AG09319 (cell line): ENCODE measurements at places on chromosomes 6 and 20.

GRCh38 chr6:146902846-146903245 lies 301.4 kb upstream of the STXBP5 start:
- no peak for DNase-seq

DNA sequence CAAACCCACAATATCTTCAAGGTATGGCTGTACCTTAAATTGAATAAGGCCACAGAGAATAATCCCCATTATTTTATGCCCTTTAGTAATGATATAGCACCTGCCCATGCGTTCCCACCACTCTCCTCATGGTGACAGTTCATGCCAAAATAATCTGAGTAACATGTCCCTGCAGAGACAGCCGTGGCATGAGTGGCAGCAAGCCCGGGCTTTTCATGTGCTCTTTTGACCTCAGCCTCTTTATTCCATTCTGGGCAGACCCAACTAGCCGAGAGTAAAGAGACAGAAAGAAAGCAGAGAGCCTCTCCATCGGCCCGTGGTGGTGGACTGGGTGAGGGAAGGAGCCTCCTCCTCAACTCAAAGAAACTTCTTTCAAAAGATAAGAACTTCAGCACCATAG lies 19.9 kb upstream of the POPDC3 start:
- DNase-seq, result no peak

DNA sequence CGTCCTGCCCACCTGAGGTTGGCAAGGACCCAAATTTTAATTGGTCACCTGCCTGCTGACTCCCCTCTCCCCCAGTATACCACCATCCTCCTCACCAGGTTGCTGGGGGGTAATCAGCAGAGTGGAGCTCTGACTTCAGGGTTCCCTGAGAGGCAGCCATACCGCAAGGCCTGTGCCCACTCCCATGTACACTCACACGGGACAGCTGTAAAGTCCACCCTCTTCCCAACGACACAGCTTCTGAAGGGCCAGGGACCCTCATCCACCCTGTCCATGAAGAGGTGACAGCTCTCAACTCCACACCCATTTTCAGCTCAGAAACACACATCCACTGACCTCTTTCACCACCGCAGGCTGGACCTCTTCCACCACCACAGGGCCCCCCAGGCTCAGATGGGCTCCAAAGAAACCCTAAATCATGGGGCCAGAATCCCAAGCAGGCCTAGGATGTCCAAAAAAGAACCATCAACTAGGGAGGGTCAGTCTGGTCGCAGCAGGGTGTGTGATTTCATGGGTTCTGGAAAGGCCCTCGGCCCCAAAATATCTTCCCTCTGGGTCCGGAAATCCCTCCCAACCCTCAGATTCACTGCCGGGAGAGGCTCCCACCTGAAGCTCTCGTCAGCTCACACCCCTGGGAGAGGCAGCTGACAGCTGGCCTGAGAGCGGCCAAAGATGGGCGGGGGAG lies 30.0 kb downstream of the TFEB start:
- no peak for DNase-seq

DNA sequence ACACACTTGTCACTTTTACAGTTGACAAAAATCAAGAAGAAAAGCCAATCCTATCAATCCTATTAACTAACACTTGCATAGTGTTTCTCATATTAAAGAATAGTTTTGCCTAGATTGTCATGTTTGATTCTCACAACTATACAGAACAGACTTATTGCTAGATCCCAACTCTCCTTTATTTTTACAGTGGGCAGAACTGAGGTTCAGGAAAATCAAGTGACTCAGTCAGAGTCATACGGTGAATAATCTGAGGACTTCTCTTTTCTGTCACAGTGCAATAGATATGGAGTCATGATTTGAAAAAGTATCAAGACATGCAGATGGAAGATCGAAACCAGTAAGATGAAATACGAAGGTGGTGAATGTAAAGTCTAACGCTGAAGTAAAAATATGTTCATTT lies 195.1 kb upstream of the CITED2 start:
- no peak for DNase-seq

GRCh38 chr6:161438430-161439030 lies 164.7 kb upstream of the AGPAT4 start:
- DNase-seq, result no peak

- peak; percentile 50 for DNase-seq
Observed at GRCh38 chr6:41723530-41724227, 11.7 kb downstream of the TFEB start.

DNA sequence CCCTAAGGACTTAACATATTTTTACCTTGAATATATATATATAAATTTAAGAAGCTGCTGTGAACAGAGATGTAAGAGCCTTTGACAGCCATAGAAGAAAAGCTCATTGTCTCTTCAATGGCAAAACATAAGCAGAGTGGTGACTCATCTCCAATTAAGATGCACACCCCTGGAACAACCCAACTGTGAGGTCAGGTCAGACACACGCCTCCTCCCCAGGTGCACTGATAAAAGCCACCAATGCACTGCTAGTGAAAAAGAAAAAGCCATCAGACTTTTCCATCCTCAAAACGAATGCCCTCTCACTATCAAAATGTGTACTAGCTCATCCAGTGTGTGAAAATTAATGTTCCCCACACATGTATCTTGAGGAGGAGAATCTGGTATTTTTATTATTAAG lies 100.1 kb downstream of the SMLR1 start:
- DNase-seq, result no peak

DNA sequence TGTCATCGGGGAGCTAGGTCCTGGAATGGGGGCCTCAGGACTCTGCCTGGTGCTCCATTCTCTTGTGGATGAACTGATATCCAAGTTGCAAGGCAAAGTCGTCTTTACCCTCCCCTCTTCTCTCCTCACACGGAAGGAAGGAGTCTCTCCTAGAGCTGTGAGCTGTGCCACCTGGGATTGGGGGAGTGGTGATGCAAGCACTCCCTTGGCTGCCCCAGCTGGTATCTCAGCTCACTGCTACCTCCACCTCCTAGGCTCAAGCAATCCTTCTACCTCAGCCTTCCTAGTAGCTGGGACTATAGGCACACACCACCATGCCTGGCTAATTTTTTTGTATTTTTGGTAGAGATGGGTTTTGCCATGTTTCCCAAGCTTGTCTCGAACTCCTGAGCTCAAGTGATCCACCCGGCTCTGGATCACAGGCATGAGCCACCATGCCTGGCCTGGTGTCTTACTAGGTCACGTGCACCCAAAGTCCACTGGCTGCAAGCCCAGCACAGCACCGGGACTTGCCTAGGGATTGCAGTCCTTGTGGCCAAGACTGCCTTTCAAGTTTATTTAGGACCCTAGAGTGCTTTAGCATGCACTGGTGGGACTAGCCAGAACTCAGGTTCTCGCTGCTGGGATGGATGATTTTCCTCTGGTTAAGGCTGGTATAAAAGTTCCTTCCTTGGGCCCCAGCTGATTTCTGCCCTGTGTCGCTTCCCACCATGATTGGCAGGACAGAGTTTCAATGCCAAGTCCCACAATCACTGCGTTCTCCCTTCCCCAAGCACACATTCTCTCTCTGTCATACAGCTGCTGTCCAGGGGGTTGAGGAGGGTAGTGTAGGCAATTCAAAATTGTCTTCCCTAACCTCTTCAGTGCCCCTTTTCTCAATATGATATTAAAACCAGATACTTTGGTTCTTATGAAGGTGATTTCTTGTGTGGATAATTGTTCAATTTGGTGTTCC lies 33.5 kb downstream of the SMAP1 start:
- DNase-seq, result no peak

- DNase-seq, result no peak
Observed at GRCh38 chr6:38112181-38112580, 292.7 kb downstream of the ZFAND3 start.

DNA sequence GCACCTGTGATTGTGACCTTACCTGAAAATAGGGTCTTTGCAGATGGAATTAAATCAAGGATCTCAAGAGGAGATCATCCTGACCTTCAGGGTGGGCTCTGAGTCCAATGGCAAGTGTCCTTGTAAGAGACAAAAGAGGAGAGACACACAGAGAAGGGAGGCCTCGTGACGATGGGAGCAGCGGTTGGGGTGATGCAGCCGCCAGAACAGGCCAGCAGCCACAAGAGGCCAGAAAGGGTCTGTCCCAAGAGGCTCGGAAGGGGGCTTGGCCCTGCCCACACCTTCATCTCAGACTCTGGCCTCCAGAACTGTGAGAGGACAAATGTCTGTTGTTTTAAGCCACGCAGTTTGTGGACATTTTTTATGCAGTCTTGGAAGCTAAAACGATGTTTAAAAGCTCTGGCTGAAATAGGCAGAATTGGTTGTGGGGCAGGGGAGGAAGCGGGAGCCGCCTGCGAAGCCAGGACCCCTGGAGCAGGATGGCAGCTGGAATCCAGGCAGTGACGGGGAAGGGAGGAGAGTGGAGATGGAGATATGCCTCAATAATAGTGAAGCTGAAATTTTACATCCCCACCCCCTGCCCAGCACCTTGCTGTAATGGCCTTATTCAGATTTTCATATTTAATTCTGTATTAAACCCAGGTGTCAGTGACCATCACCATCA lies 216.4 kb downstream of the ANKRD60 start:
- no peak for DNase-seq

- no peak for DNase-seq
Observed at GRCh38 chr6:85403331-85404015, 46.4 kb upstream of the NT5E start.

DNA sequence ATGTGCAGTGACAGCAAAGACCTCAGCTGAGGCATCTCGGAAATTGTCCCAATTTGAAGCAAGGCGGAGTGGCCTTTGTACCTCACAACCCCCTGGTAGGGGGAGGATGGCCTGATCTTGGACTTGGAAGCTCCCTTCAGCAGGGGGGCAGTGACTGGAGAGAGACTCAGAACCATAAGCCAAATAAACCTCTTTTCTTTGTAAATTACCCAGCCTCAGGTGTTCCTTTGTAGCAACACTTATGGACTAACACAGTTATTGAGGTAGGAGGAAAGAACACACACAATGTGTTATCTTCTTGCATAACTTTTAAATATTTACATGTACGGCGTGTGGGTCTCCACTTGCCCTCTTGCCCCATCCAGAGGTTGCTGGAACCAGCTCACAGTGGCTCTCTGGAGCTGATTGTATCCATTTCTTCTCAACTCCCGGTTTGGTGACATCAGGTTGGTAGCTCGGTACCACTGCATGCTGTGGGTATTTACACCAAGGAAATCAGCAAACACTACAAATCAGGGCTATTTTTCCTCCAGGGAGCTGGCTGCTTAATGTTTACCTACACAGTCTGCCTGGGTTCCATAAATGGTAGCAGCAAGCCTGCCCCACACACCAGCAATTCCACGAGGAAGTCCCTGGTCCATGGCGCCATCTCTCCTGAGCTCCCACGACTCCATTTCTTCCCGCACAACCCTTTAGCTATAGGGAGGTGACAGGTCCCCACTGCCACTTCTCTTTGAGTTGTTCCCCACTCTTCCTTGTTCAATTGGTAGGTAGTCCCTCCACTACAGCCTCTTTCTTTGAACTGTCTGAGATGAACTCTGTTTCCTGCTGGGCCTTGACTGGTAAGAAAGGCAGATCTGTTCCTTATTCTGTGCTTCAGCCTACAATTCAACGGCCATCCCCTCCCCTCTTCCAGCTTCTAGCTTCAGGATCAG lies 54.3 kb upstream of the TASP1 start:
- DNase-seq, result no peak

GRCh38 chr20:21265261-21266190 lies 37.6 kb upstream of the XRN2 start:
- no peak for DNase-seq

GRCh38 chr6:119350952-119351372 lies 1.4 kb upstream of the MAN1A1 start:
- DNase-seq, result peak; percentile 18

DNA sequence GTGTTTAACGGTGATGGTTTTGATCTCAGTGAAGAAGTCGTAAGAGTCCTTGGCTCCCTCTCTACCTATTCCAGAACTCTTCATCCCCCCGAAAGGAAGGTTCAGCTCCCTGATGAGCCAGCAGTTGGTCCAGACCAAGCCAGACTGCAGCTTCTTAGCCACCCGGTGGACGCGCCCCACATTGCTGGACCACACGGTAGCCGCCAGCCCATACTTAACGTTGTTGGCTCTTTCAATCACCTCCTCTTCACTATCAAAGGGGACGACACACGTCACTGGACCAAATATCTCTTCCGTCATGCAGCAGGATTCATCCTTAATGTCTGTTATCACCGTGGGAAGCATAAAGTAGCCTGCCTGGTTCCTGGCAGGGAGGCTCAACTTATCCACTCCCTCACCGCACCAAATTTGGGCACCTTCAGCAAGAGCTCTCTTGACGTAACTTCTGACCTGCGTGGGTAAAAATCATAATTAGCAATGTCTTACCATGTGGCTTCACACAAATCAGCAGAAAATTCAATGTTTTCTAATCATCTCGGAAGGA lies 31.4 kb downstream of the ALDH8A1 start:
- no peak for DNase-seq
